ENCODE measurements at places on chromosomes 5 and 9.
A peak's percentile ranks its signal among the peaks of the same experiment; 100 is the strongest.

- DNase-seq, result no peak
Measured at GRCh38 chr5:54469622-54470021, 14.1 kb downstream of the HSPB3 start.

GRCh38 chr9:136022731-136023409, 61.7 kb upstream of the UBAC1 start:
- DNase-seq, result peak; percentile 22

DNA sequence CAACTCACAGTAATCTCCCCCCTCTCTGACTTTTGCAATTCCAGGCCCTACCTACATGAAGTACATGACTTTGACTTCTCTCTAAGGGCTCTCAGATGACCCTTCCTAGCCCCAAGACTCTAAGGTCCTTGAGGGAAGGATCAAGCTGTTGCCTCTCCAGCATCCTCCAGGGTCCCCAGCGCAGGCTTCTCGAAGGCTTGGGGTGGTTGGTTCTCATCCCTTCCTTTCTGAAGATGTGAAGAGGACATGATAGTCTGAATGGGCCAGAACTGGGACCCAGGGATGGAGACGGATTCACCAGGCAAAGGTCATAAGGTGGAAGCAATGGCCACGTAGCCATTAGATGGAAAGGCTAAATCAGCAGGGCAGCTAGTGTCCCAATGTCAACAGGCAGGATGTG, 86.8 kb downstream of the NRG2 start:
- no peak for DNase-seq

- DNase-seq, result no peak
Measured at GRCh38 chr5:123527190-123527589, 15.2 kb downstream of the CSNK1G3 start.

- no peak for DNase-seq
Measured at GRCh38 chr5:80871541-80871961, 88.6 kb upstream of the RASGRF2 start.

- DNase-seq, result no peak
Measured at GRCh38 chr5:181109489-181110013, 21.4 kb downstream of the OR2V1 start.

- no peak for DNase-seq
Measured at GRCh38 chr9:114086607-114087006, 8.5 kb upstream of the AMBP start.

- DNase-seq, result no peak
Measured at GRCh38 chr9:5556101-5556705, 45.9 kb downstream of the PDCD1LG2 start.

DNA sequence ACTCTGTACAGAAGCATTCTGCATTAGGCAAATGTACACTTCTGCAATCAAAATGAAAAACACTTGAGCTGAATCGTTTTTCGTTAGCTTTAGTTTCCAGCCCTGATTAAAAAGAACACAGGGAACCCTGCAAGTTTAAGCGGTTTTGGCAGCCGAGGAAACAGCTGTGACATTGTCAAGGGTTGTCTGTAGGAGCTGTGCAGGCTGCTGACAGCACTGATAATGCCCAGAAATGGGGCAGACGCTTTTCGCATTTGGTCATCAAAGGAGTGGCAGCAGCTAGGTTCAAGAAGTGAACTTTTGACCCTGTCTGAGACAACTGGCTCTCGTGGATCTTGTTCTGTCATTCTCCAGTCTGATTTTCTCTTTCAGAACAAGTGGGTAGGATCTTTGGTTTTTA, 165.6 kb upstream of the CCDC152 start:
- DNase-seq, result peak; percentile 60

- DNase-seq, result no peak
Measured at GRCh38 chr9:130214776-130215340, 42.7 kb downstream of the NCS1 start.

- DNase-seq, result no peak
Measured at GRCh38 chr5:174491761-174492350, 232.5 kb upstream of the MSX2 start.

DNA sequence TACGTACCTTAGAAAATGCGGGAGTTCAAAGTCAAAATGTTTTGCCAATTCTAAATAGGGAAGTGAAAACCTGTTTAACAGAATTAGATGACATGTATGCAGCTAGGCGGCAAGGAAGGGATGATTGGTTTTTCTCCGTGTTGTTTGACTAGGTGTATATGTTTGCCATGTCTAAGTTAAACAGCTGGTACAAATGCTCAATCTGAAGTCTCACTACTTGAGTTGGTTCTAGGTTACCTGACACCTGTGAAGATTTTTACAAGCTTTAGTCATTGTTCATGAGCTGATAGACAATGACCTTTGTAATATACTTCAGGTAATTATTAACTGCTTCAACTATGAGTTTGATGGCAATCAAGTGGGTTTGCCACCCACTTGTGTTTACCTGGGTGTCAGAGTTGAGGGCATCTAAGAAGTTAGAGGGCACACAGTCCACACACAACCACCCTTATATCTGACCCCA, 74.3 kb downstream of the SLC44A1 start:
- no peak for DNase-seq

DNA sequence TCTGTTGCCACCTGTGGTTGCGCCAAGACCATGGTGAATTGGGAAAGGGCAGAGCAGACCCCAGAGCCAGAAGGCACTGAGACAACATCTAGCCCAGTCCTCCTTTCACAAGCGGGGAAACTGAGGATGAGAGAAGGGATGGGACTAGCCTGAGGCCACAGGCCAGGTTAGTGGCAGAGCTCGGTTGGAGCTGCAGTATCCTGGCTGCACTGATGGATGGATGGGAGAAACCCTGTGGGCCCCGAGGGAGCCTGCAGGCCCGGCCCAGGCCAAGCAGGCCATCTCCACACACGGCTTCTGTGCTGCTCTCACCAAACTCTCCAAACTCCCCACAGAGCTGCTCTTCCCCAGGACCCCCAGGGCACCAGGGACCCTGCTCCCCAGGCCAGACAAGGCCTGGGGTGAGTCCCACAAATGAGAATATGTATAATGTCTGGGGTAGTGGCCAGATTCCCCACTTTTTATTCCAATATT, 60.2 kb downstream of the TSTD2 start:
- DNase-seq, result no peak

DNA sequence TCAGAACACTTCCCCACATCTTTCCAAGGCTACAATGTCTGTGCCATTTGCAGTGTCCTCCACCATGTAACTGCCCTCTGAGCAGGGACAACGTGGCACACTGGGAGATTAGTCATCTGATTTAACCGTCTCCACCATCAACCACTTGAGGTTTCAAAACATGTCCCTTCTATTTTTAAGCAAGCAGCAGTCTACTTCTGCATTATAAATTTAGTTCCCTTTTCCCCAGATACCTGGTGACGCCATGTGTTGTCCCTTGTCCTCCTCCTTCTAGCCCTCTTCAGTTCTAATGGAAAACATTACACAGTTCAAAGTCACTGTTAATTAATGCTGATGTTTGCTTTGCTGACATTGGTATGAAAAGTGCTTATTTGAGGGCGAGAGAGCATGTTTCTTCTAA, 52.8 kb downstream of the ATP10B start:
- DNase-seq, result no peak

- no peak for DNase-seq
Measured at GRCh38 chr5:43627028-43627427, 24.0 kb downstream of the NNT start.

DNA sequence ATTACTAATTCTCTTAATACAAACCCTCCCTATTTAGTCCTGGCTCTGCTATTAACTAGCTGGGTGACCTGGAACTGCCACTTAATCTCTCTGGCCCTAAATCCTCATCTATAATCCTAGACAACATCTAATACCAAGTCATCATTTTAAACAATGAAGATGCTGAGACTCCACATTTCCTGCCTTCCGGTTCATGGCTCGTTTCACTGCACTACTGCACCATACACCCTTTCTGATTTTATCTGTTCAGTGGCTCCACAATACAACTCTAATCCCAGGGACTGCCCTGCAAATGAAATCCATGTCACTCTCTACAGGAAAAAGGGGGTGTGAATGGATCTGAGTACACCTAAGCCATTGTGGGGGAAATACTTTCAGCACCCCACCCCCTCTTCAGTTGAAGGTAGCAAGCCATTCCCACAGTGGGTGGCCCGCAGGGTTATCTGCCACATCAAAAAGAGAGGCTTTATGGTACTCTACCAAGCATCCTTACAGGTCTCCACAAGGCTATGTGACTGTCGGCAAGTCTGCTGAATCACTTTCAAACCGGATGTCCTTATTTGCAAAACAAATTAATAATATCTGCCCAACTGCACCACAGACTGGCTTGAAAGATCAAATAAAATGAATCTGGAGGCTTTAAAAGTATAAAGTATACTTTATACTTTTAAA, 89.5 kb downstream of the EPB41L4A start:
- DNase-seq, result no peak

GRCh38 chr5:188488-189481, 2.5 kb upstream of the LRRC14B start:
- DNase-seq, result peak; percentile 92

GRCh38 chr5:151110122-151110681, 29.4 kb upstream of the TNIP1 start:
- no peak for DNase-seq

- no peak for DNase-seq
Measured at GRCh38 chr5:142048272-142048671, 35.4 kb upstream of the GNPDA1 start.

- DNase-seq, result no peak
Measured at GRCh38 chr5:111197523-111197922, 26.7 kb upstream of the CAMK4 start.

DNA sequence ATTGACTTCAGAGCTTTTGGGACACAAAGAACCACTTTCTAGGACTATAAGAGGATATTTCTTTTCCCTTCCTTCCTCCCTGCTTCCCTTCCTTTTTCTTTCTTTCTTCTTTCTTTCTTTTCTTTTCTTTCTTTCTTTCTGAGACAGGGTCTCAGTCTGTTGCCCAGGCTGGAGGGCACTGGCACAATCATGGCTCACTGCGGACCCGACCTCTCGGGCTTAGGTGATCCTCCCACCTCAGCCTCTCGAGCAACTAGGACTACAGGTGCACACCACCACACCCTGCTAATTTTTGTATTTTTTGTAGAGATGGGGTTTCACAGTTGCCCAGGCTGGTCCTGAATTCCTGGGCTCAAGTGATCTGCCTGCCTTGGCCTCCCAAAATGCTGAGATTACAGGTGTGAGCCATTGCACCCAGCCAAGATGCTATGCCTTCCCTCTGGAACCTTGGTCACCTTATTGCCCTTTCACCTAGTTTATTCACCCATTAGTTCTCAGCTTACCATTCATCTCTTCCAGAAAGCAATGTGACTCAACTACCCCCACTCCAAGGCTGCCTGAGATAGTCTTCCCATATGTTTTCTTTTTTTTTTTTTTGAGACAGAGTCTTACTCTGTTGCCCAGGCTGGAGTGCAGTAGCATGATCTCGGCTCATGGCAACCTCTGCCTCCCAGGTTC, 10.1 kb downstream of the PLIN2 start:
- DNase-seq, result no peak

- no peak for DNase-seq
Measured at GRCh38 chr5:55904152-55904551, 53.0 kb downstream of the IL31RA start.

DNA sequence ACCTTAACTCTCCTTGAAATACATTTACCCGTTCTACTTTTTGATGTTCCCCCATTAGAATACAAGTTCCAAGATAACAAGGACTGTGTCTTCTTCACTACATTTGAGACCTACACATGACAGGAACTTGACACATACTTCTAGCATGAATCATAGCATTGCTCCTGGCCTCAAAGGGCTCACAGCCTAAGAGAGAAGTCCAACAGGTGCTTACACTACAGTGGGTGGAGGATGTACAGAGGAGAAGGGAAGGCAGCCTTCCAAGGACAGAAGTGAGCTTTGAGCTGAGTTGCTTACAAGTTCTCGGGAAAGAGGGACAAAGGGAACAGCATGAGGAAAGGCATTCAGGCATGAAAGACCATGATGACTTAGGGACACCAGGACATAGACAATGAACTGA, 56.9 kb upstream of the MSX2 start:
- DNase-seq, result no peak

GRCh38 chr5:72210888-72211678, 103.8 kb downstream of the MAP1B start:
- DNase-seq, result no peak

DNA sequence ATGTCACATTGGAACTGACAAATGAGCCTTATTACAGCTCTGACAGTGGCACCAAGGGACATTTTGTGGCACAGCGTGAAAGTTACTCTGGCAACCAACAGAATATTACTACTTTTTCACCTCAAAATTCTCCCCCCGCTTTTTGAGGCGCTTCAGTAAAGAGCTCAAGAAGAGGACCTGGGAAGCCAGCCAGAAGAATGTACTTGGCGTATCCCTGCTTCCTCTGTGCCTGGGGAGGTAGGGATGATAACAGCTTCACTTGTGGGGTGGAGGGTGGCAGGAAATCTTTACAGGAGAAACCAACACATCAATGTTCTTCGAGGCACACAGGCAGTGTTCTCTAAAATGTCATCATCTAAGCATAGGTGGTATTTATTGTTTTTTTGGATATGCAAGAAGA, 624.1 kb downstream of the NR2F1-AS1 start:
- DNase-seq, result no peak

DNA sequence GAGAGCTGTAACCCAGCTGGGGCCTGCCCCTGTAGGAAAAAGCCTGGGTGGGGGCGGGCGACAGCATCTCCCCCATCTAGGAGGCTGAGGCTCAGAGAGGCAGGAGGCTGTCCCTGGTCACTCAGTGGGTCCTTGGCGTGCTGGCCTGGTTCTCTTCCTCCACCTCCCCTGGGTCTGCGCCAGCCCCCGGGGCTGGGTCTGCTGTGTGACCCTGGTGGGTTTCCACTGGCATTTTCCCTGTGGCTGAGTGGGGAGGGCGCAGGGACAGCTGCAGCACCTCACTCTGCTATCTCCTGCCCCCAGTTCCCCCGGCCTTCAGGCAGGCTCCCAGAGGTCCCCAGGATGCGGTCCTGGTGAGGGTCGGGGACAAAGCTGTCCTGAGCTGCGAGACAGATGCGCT, 59.5 kb upstream of the ASS1 start:
- DNase-seq, result no peak

DNA sequence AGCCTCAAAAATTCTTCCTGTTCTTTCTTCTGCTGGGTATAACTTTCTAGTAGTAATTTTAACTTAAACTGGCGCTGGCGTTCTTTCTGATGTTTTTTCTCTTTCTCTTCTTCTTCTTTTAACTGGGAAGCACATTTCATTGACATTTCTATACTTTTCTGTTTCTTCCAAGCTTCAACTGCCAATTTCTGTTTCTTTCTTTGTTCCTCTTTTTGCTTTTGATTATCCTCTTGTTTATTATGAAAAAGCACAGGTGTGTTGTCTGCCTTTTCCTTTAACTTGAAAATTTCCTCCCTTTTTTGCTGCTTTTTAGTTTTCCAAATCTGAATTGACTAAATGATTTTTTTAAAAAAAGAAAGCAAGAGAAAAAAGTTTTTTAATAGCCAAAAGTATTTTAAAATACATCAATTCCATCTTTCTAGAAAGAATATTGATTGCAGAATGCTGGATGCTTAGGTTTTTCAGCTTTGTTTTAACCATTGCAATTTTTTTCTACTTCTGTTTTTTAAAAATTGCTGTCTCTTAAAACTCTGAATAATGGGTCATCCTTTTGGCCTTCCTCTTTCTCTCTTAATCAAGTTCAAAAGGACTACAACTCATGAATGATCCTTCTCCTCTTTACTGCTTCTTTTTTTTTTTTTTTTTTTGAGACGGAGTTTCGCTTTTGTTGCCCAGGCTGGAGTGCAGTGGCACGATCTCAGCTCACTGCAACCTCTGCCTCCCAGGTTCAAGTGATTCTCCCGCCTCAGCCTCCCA, 8.8 kb upstream of the PGGT1B start:
- DNase-seq, result no peak

Measured in right forelimb (tissue), 1 donor.